ENCODE measurements at places on chromosomes 11 and 22.

- DNase-seq, result no peak
Observed at GRCh38 chr11:63698976-63699733, 17.9 kb downstream of the RTN3 start.

DNA sequence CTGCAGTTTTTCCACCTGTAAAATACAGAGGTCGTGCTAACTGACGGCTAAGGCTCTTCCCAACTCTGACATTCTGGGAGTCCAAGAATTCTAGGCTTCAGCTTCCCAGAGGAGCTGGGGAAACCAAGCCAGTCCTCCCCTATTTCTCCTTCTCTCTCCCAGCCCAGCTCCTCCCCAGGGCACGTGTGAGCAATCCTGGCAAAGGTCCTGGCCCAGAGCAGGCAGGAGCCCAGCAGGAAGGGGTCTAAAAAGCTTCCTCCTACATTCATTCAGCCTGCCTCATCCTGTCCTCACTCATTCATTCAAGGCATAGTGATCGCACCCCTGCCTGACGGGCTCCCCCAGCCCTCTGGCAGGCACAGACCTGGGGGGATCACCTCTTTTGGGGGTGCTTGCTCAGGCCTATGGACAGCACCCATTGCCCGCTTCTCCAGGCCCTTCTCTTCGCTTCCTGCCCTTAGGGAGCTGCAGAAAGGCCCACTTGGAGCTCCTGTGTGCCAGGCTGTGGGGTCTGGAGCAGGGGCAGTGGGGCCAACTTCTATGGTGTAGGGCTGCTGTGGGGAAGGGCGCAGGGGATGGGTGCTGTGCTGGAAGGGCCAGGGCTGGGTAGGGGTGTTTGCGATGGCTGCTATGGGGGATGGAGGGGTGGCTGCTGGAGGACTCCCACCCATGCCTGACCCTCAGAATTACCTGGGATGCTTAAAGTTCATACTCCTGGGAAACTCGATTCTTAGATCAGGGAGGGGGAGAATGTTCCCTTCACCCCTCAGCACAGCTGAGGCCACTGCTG, 9.8 kb downstream of the KCNC1 start:
- peak; percentile 22 for DNase-seq

DNA sequence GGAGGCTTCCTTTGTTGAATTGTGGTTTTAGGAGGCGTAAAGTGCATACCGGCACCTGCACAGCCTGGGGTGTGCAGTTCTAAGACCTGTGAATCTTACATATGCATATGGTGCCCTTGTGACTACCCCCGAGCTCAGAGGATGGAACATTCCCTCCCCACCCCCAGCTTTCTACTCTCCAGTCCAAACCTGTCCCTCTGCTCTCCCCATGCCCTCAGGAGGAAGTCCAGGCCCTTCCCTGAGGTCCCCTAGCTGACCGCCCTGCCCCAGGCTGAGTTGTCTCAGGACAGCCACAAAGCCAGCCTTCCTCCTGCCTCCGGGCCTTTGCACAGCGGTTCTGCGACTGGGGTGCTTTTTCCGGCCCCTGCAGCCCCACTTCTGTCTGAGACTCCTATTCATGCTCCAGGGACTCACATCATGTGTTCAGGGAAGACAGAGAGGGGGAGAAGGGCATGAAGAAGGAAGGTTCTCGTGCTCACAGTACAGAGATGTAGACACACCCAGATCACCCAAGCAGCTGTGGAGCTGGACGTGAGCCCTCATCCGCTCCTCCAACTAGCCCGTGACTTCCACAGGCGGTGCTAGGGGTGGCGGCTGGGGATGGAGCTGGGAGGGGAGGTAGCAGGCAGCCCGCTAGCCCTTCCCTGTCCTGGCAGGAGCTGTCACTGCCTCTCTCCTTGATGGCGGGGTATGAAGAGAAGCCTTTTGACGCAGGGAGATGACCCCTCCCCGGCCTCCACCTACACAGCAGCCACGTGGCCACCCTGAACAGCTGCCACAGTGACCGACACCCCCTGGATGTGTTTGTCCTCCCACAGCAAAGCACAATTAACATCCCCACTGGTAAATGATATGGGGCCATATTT, 50.8 kb downstream of the FLRT1 start:
- no peak for DNase-seq

- no peak for DNase-seq
Observed at GRCh38 chr11:47288066-47288465, 18.1 kb downstream of the MADD start.

GRCh38 chr11:47257177-47257516, 649 bp upstream of the NR1H3 start:
- no peak for DNase-seq

DNA sequence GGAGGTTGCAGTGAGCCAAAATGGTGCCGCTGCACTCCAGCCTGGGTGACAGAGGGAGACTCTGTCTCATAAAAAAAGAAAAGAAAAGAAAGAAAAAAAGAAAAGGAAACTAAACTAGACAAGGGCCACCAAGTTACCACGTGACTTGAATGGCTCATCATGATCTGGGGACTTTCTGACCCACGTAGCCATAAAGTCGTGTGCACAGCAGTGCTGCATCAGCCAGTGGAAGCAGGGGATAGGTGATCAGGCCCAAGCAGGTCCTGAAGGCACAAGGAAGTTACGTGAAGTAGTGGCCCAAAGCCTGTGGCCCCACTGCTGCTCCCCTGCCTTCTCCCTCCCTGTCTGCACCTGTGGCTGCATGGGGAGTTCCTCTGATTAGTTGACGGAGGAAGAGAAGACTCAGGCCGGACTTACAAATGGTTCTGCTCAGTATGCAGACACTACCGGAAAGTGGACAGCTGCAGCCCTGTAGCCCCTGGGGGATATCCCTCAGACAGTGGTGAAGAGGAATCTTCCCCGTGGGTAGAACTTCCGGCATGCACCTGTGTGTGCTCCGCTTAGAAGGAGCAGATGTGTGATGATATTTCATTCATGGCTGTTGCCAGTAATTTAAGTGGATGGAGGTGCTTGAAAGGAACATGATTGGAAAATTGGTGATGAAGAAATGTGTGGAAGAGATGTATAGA, 18.2 kb upstream of the CD81 start:
- no peak for DNase-seq

DNA sequence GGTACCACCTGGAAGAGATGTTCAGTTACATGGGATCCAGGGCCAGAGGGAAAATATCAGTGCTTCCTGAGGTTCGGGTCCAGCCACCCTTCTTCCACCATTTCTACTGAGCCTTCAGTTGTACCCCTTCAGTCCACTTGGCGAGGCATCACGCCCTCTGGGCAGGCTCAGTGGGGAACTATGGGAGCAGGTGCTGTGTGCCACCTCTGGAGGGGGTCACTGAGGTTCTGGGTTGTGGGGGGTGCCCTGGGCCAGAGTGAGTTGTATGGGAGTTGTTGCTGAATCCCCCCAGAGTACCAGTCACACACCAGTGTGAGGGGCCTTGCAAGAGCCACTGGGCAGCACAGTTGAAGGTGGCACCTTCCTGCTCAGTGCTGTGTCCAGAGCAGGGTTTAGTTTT, 2.7 kb upstream of the SREBF2 start:
- DNase-seq, result no peak

DNA sequence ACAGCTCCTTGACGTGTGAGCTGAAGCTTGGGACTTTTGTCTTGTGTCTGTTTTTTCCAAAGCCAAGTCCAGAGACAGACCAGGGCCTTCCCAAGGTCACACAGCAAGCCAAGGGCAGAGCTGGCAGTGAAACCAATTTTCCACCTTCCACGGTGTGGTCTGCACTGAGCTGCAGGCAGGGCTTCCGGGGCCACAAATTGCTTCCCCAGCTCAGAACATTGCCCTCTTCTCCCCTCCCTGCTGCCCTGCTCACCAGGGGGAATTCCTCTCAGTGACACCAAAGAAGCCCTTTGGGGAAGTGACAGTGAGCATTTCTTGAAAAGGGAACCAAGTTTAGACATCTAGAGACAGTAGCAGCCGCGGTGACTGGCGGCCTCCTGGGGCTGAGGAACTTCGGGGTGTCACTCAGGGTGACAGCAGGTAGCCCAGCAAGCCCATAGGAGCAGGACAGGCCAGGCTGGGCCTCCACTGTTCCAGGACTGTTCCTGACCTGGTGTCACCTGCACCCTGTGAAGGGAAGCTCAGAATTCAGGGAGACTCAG, 9.2 kb downstream of the FXYD2 start:
- no peak for DNase-seq

DNA sequence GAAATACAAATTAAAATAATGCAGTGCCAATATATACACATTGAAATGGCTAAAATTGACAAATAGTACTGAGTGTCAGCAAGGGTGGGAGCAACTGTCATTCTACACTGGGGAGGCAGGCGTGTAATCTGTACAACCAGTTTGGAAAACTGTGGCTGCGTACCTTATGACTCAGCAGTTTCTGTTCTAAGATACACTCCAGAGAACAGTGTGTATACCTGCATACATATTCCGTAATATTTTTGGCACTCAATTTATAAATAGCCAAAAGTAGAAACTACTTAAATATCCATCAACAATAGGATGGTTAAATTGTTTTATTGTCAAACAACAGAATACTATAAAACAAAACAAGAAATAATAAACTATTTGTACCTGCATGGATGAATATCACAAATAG, 57.6 kb downstream of the RNF169 start:
- DNase-seq, result no peak

- DNase-seq, result no peak
Observed at GRCh38 chr11:47524291-47524874, 28.5 kb downstream of the CELF1 start.

DNA sequence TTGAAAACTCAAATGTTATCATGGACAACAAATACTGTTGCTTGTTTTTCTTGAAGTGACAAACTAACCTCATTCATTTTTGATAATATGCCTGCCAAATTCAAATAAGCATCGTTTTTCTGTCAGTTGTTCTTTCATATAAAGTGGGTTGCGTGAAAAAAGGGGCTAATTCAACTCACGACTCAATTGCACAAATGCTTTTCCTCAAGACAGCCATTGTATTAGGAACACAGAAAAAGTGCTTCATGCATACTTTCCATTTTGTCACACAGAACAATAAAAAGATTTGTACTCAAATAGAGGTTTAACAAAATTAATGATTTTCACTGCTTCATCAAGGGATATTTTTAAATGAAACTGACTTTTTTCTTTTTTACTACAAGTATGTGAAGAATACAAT, 94.6 kb upstream of the ALKBH3 start:
- DNase-seq, result no peak

- DNase-seq, result no peak
Observed at GRCh38 chr11:45180848-45181192, 34.4 kb downstream of the PRDM11 start.

DNA sequence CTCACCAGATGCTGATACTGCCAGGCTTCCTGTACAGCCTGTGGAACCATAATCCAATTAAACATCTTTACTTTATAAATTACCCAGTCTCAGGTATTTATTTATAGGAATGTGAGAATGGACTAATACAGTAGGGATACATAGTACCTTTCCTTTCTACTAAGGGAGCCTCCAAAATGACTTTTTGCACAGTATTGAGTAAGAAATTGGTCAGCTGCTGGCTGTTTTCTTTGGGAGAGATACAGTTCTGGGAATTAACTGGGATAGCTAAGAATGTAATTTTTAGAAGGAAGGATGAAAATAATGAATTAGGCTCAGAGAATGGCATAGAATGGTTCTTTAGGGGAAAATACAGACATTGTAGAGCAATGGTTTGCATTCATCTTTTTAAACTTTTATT, 426.0 kb upstream of the DDI1 start:
- DNase-seq, result no peak

- DNase-seq, result no peak
Observed at GRCh38 chr11:105274631-105275030, 135.1 kb upstream of the CARD18 start.

GRCh38 chr11:73393479-73394415, 17.5 kb downstream of the RELT start:
- peak; percentile 66 for DNase-seq

DNA sequence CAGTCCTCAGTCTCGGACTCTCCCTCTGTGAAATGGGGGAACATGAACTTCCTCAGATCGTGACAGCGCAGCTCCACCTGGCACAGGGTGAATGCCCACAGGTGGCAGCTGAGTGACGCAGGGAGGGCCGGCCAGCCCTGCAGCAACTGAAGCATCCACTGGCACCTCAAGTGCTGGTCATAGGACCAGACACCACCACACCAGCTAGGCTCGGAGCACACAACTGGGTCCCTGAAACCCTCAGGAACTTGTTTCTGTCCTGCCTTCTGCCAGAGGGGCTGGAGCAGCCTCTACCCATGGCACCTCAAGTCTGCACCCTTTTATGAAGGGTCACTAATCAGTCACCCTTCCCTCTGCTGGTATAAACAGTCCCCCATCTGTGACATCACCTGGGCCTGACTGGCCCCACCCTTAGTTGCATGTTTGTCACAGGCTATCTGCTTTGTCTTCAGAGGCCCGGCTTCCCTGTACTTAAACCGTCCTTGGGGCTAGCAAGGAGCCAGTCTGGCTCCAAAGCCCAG, 7.4 kb upstream of the CDC42BPG start:
- DNase-seq, result no peak

DNA sequence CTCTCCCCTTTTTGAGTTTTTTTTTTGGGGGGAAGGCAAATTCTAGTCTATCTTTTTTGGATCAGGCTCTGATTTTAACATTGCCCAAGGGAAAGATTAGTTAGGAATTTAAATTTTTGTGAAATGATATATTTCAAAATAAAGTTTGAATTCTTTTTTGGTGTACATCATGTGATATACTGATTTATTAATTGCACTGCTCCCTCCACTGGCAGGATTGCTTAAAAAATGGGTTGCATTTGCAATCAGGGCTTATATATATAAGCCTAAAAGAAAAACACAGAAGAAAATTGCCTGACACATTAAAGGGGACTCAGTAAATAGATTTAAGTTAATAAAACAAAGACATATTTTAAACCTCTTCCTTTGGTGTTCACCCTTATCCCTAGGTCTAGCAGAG, 1.2 kb downstream of the DYNC2H1 start:
- DNase-seq, result peak; percentile 54

DNA sequence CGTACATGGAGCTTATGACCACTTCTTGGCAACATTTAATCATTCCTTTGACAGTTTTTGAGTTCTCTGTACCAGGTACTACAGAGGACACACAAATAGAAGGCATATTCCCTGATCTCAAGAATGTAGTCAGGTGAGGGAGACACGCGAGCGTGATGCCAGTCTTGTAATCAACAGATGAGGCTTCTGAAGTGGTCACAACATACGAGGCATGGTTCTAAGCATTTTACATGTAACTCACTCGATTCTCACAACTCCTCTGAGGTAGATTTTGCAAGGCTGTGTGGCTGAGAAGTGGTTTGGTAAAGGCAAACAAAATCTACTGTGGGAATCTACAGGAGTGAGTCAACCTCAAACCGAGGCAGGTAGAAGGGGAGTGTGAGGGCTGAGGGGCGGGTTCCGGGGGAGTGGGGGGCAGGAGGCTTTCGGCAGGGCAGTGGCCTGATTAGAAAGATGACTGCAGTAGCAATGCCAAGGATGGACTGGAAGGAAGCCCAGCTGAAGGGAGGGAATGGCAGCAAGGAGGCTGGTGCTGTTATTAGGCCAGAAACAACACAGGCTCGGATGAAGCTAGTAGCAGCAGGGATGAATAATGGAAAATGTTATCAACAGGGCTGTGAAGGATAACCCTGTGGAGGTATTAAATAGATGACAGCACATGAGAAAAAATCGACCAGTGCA, 63.8 kb downstream of the ST14 start:
- no peak for DNase-seq

GRCh38 chr11:35214792-35215193, 75.8 kb downstream of the CD44 start:
- peak; percentile 95 for DNase-seq

GRCh38 chr11:43687120-43687791, 6.7 kb downstream of the HSD17B12 start:
- DNase-seq, result peak; percentile 54
